ENCODE measurements at places on chromosomes 13 and 19.

DNA sequence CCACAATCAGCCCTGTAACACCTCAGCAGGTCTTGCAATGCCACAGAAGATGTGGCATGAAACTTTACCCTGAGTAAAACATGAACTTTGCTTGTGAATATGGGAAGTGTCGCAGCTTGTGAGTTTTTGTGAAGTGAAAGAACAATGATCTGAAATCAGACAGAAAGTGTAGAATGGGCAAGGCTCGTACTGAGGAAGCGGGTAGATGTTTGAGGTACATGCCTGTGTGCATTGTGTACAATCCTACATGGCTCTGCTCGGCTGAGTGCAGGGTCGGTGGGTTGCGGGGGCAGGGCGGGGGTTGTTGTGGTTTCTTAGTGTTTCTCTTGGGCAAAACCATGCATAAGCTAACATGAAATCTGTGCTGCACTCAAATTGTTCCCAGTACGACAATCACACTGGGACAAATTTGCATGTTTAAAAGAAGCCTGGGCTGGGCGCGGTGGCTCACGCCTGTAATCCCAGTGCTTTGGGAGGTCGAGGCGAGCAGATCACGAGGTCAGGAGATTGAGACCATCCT is 1.1 kb downstream of the NLRP13 start:
- no peak for DNase-seq

- no peak for DNase-seq
Measured at GRCh38 chr19:29260477-29261317, 47.7 kb upstream of the UQCRFS1 start.

DNA sequence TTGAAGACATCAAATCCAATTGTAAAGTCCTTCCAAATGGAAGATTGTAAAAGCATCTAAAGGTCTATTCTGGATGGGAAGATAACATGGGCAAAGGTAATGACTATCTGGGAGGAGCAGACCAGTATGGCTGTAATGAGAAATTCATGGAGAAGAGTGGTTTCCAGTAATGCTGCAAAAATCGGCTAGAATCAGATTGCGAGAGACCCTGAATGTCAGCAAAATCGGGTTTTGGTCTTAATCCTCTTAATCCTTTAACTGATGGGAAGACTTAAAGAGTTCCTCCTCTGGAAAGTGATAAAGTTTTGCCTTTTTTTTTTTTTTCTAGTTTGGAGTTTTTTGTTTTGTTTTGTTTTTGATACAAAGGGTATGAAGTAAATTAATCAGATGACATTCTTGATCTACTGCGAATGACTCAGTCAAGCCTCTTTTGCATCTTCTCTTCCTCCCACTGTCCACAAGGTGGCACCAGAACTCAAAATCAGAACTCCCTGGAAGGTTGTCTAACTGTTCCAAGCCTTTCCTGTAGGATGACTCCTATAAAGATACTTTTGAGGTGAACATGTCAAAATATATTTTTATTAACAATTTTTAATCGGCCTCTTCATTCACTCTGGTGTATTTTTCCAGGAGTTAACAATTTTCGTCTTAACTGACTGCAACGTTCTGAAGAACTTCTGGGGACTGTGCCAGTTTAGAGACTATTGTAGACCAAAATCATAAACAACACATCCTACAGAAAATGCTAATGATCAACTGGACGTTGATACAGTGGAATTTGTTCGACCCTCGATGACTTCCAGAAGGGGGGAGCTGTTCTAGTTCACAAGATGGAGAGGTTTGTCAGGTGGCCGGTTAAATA is 213.3 kb upstream of the MIR17HG start:
- DNase-seq: no peak

GRCh38 chr19:1017115-1017905 is 3.6 kb downstream of the TMEM259 start:
- no peak for DNase-seq

DNA sequence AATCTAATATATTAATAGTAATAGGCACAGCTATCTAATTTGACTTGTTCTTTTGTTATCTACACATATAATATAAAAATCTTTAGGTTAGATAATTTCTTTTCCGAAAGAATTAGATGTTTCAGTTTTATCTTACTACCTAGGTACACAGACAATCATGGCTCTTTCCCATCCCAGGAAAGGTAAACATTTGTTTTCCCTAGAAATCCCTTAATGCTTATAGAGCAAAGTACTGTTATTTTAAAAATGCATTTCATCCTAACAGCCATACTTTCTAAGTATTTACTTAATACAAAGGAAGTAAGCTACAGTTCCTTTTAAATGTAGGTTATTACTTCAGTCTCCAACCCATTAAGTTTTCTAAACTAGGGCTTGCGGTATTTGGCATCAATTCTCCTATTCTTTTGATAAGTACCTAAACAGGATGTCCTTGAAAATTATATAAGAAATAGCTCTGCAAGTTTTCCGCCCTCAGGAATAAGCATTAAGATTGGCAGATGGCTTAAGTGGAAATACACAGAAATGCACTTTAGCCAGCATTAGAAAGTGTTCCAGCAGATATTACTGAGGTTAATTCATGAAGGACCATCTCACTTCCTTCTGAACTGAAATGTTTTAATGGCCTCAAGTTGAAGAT is 616.2 kb upstream of the SPRY2 start:
- DNase-seq: no peak

- DNase-seq: no peak
Measured at GRCh38 chr19:2330255-2330631, 1.8 kb downstream of the SPPL2B start.

- no peak for DNase-seq
Measured at GRCh38 chr13:81582381-81582780, 1241.5 kb upstream of the SPRY2 start.

DNA sequence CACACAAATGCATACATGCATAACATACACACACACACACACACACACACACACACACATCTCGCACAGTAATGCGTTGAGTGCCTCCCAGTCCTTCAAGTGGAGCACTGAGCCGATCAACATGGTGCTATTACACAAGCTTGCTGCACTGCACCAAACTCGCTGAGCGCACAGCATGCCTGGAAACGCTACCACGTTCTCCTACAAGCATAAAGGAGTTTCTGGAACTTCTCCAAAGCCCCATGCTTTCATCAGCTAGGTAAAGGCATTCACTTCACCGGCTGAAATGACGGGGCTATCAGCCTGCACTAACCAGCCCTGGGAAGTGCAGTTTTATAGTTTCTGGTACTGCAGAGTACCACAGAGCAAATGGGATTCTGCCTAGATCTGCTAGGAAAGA is 92.7 kb downstream of the FGF14 start:
- no peak for DNase-seq

- no peak for DNase-seq
Measured at GRCh38 chr13:29081036-29081435, 260.9 kb downstream of the MTUS2 start.

GRCh38 chr13:73251626-73252265 is 192.9 kb downstream of the KLF5 start:
- no peak for DNase-seq

DNA sequence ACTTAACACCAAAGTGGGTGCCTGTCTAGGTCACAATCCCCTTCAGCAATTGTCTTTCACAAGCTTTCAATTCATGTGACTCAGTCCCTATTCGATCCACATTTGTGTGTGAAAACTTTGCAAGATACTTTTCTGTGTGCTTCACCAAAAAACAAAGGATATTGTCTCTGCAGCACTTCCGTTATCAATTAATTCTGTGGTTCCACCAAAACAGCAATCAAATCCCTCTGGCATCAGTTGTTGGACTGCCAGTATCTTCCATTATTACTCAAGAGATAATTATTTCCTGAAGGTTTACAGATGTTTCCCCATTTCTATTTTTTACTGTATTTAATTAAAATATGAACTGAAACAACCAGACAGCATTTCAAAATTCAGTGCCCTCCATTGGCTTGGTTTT is 481.4 kb downstream of the SUCLA2 start:
- no peak for DNase-seq

- DNase-seq: no peak
Measured at GRCh38 chr19:45419396-45419795, 4.3 kb downstream of the ERCC1 start.

- DNase-seq: no peak
Measured at GRCh38 chr13:99367663-99368448, 60.7 kb upstream of the GPR183 start.

DNA sequence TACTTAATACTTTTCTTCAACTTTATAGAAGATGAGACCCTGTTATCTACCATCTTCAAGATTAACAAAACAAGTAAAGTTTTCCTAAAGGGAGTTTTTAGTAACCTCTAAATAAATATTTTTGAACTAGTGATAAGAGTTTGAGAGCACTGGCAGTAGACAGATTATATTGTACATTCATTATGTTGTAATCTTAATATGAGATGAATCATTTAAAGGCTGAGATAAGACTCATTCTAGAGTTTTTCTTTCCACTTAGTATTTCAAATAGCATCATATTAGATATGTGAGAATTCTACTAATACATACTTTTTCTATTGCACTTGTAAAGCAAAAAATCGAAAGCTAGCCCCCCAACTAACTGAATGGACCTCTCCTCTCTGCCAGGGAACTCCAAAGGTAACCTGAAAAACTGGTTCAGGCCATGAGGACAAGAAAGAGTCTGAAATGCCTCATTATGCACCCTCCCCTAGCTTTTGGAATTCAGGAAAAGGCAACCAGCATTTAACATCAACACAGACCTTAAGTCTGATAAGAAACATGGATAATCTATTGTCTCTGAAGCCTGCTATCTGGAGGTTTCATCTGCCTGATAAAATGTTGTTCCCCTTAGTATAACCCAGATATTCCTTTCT is 875.4 kb upstream of the SLC10A2 start:
- DNase-seq: no peak

GRCh38 chr13:43134868-43135267 is 111.5 kb downstream of the DNAJC15 start:
- DNase-seq: no peak

- DNase-seq: no peak
Measured at GRCh38 chr19:32916969-32917615, 47.5 kb upstream of the SLC7A9 start.

GRCh38 chr13:50918567-50918966 is 9.0 kb downstream of the RNASEH2B start:
- DNase-seq: no peak

DNA sequence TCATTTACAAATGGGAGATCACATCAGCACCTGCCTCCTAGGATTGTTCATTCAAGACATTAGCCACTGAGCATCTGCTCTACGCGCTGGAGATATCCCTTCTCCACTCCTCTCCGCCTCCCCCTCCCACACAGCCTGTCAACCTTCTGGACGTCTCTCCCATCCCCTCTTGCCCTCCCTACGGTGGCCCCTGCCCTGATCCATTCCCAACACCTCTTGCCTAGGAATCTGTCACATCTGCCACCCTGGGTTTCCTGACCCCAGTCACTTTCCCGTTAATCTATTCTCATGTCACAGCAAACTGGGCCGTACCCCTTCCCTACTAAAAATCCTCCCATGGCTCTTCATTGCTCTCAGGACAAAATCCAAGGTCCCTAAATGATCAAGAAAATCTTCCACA is 10.3 kb downstream of the DYRK1B start:
- DNase-seq: no peak

GRCh38 chr13:112973577-112973951 is 4.5 kb downstream of the MCF2L start:
- no peak for DNase-seq

GRCh38 chr19:791567-792305 is 5.5 kb upstream of the PTBP1 start:
- DNase-seq: no peak

- no peak for DNase-seq
Measured at GRCh38 chr19:7000333-7000732, 20.9 kb downstream of the MBD3L2B start.

GRCh38 chr19:311813-312261 is 20.6 kb upstream of the PLPP2 start:
- no peak for DNase-seq

GRCh38 chr13:46961719-46962118 is 64.9 kb upstream of the HTR2A start:
- no peak for DNase-seq

- no peak for DNase-seq
Measured at GRCh38 chr19:16901491-16902175, 12.8 kb downstream of the F2RL3 start.

- DNase-seq: no peak
Measured at GRCh38 chr19:6925386-6925785, 38.0 kb downstream of the ADGRE1 start.

GRCh38 chr13:29109987-29110386 is 289.8 kb downstream of the MTUS2 start:
- DNase-seq: no peak

- DNase-seq: no peak
Measured at GRCh38 chr13:111171629-111172028, 56.5 kb downstream of the ARHGEF7 start.
